CD8-positive, alpha-beta memory T cell (primary cell): ENCODE measurements at places on chromosomes 6 and 20.

DNA sequence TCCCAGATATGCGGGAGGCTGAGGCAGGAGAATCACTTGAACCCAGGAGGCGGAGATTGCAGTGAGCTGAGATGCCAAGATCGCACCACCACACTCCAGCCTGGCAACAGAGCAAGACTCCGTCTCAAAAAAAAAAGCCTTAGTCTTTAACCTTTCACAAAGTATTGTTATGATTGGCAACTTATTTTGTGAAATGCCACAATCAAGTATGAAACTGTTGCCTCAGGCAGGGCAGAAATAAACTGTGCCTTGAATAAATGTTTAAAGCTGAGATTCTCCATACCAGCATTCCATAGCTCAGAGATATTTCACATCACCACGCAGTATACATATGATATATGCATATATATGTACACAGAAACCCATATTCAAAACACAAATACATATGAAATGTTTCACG, 120.1 kb upstream of the CCDC28A start:
- no peak for DNase-seq

DNA sequence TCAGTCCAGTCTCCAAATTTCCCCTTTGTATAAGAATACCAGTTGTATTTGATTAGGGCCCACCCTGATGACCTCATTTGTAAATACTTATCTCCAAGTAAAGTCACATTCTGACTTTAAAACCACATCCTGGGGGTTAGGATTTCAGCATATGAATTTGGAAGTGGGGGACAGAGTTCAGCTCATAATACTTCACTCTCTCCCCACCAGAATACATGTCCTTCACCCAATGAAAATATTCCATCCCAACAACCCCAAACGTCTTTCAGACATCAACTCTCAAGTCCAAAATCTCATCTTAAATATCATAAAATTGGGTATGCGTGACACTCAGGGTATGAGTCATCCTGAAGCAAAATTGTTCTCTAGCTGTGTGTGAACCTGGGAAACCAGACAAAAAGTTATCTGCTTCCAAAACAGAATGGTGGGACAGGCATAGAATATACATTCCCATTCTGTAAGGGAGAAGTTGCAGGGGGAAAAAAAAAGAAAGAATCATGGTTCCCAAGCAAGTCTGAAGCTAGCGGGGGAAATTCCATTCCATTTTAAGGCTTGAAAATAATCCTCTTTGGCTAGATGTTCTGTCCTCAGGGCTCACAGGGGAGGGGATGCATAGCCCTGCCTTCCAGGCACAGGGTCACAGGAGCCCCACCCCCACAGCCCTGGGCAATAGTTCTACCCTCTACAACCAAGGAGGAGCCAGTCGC, 113.9 kb downstream of the ADAT2 start:
- DNase-seq: no peak

GRCh38 chr6:41163419-41163717, 452 bp upstream of the TREM2 start:
- DNase-seq: no peak

GRCh38 chr20:49661560-49662329, 51.9 kb downstream of the B4GALT5 start:
- no peak for DNase-seq

- DNase-seq: no peak
Observed at GRCh38 chr6:79862711-79863110, 84.6 kb downstream of the ELOVL4 start.

- no peak for DNase-seq
Observed at GRCh38 chr20:49762940-49763766, 49.5 kb upstream of the B4GALT5 start.

DNA sequence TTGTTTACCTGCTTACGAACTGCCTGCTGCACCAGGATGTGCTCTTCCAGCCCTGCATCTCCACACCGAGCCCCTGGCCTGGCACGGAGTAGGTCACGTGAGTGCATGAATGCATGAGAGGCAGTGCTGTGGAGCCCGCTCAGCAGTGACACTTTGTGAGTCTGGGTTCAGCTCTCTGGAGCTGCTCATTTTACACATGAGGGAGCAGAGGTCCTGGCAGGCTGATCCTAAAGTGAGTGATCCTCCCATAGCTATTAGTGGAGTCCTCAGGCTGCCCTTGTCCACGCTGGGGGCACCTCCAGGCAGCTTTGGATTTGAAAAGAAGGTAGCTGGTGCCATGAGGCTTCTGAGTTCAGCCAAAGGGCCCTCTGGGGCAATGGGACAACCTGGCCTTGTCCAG, 64.2 kb downstream of the EDN3 start:
- DNase-seq: no peak

- DNase-seq: no peak
Observed at GRCh38 chr20:54188132-54188849, 14.5 kb upstream of the CYP24A1 start.
